Regular cardiac myocyte (primary cell): ENCODE measurements at places on chromosomes 13 and 19. TPM values are rescaled to one million over a fixed set of nuclear protein-coding genes. Genes with fewer than 3 reads are reported as not detected.

Gene NPAS1
- 3.4 and 5.6 TPM in 2 replicates for total RNA-seq

Gene ZBTB32
- total RNA-seq, result not detected in 2 replicates

Gene CATSPERD
- not detected in 2 replicates for total RNA-seq

Gene THSD8
- total RNA-seq, result not detected in 2 replicates

Gene RFPL4A
- total RNA-seq, result not detected in 2 replicates

Gene BICRA
- total RNA-seq, result 2.0 and 3.1 TPM in 2 replicates

Gene SIGLEC12
- total RNA-seq, result not detected in 2 replicates

Gene SPACA4
- total RNA-seq, result not detected in 2 replicates

Gene BORA
- total RNA-seq, result 3.7 and 12.7 TPM in 2 replicates

Gene CFAP97D2
- total RNA-seq, result not detected in 2 replicates

Gene GGN
- total RNA-seq, result 0.28 and 0.77 TPM in 2 replicates

Gene FCER2
- not detected in 2 replicates for total RNA-seq

Gene ZNF540
- 0.19 and 2.3 TPM in 2 replicates for total RNA-seq

Gene RELB
- 5.0 and 11.0 TPM in 2 replicates for total RNA-seq

Gene ZNF865
- total RNA-seq, result 0.58 and 0.85 TPM in 2 replicates

Gene GPR12
- total RNA-seq, result not detected in 2 replicates

Gene LMTK3
- total RNA-seq, result not detected in 2 replicates

Gene SMIM17
- 0.28 TPM in 1 of 2 replicates, not detected in the other for total RNA-seq

Gene ZNF20
- total RNA-seq, result 5.9 and 7.0 TPM in 2 replicates

Gene KLK2
- not detected in 2 replicates for total RNA-seq

Gene NXNL1
- not detected in 2 replicates for total RNA-seq

Gene SCAF1
- total RNA-seq, result 10.1 and 21.5 TPM in 2 replicates

Gene TMEM238
- 0.58 and 0.85 TPM in 2 replicates for total RNA-seq

Gene SIGLEC9
- total RNA-seq, result 0.19 and 0.28 TPM in 2 replicates

Gene METTL21C
- total RNA-seq, result under 0.01 TPM in 1 of 2 replicates, not detected in the other

Gene ZNF681
- total RNA-seq, result 0.56 and 0.96 TPM in 2 replicates
